ENCODE measurements at places on chromosomes 1 and 21.

GRCh38 chr1:240232530-240232929 lies 140.8 kb downstream of the FMN2 start:
- DNase-seq, result no peak

- no peak for DNase-seq
Observed at GRCh38 chr1:199135901-199136300, 497.1 kb downstream of the PTPRC start.

DNA sequence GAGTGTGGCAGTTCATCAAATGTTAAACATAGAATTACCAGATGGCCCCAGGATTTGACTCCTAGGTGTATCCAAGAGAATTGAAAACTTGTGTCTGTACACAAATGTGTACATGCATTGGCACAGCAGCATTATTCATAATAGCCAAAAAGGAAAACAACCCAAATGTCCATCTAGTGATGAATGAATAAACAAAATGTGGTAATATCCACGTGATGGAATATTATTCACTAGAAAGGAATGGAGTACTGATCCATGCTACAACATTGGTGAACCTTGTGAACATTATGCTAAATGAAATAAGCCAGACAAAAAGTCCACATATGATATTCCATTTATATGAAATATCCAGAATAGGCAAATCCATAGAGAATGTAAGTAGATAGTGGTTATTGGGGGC lies 77.7 kb downstream of the RAVER2 start:
- no peak for DNase-seq

DNA sequence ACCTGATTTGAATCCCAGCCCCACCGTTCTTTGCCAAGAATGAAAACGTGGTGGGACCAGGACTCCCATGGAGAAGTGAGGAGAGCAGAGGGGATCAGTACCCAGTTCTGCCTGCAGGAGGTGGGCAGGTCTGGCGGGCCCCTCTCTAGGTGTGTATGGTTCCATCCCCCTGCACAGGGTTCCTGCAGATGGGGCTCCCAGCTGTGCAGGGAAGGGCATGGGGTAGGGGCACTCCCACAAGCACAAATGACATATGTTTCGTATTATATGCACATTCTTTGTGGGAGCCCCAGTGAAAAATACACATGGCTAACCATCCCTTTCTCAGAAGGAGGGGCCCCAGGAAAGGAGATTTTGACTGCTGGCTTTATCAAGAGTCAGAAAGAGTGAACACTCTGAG lies 144.6 kb downstream of the PLPP3 start:
- no peak for DNase-seq

GRCh38 chr1:157199421-157199755 lies 61.2 kb upstream of the ETV3 start:
- no peak for DNase-seq

All from stimulated activated CD8-positive, alpha-beta memory T cell treated with anti-CD3 and anti-CD28 coated beads, Interleukin-4, amount 100 ng/mL, for 48 hours (primary cell).